H9 (cell line): ENCODE measurements at places on chromosomes 1 and 21.

DNA sequence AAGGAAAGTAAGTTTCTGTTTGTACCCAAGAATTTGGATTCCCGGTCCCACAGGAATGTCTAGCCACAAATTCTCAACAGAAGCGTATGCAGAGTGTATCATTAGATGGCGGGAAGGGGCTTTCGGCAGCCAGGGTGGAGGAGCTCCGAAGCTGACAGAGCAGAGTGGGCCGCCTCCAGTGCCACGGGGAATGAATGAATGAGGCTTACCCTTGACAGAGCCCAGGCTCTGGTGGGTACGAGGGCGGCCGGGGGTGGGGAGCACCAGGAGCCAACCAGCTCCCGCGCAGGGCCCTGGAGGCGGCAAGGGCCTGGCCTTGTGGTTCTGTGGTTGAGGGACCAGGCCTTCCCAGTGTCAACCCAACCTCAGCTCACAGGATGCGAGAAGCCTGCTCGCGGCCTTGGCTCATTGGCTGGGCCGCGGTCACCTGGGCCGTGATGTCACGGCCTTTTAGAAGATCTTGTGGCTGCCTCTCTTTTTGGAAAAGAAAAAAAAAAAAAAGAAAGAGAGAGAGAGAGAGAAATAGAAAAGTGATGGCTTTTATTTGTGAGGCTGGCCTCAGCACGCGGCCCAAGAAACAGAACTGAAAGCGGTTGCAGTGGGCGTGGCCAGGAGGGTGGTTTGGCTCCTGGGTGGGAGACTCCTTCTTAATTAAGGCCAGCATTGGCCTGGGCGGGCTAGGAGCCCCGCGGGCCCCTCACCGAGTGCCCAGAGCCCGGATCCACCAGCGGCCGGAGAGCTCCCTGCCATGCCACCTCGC lies 34.9 kb upstream of the RUNX3 start:
- DNase-seq: peak; percentile 44

GRCh38 chr1:190906206-190906725 lies 428.6 kb upstream of the BRINP3 start:
- no peak for DNase-seq

- DNase-seq: peak; percentile 75
Observed at GRCh38 chr1:229972600-229973296, 94.3 kb upstream of the GALNT2 start.

GRCh38 chr1:40075266-40075665 lies 21.8 kb downstream of the PPT1 start:
- DNase-seq: no peak

GRCh38 chr1:108712606-108713150 lies at the start of gene FNDC7:
TSS of gene FNDC7 (plus strand) at chr1:108712908. CDS start at chr1:108712934, 26 bp downstream.
- peak; percentile 85 for DNase-seq

GRCh38 chr1:87598429-87598828 lies 269.7 kb downstream of the LMO4 start:
- peak; percentile 84 for DNase-seq

GRCh38 chr21:41783476-41784180 lies 16.8 kb upstream of the RIPK4 start:
- DNase-seq: no peak

DNA sequence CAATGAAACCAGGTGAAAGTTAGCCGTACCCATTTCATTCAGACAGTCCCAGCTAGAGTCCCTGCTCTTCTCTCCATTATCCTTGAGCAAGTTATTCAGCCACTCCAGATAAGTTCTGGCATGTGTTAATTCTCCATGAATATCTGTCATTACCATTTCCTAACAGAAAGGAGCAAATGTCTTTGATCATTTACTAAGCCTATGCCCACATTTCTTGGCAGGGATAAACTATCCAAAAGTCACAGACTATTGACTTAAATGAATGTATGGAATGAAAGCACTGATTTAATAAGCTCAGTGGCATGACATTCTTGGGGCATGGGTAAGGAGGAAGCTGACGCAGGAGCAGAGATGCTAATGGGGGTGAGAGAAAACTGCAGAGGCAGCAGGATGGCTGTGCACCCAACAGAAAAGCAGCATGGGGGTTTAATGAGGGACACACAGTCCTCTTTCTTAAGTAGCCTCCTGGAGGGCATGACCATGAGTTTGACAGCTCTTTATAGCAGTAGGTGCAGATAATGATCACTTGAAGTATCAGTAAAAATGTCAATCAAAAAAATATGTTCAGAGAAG lies 17.6 kb upstream of the DHCR24 start:
- no peak for DNase-seq

- DNase-seq: no peak
Observed at GRCh38 chr1:92754719-92755050, 30.2 kb downstream of the EVI5 start.

GRCh38 chr1:167668108-167668507 lies 38.1 kb downstream of the RCSD1 start:
- DNase-seq: no peak

GRCh38 chr1:218415726-218416125 lies 70.6 kb downstream of the TGFB2 start:
- no peak for DNase-seq

- DNase-seq: no peak
Observed at GRCh38 chr21:26795412-26795805, 49.8 kb downstream of the ADAMTS1 start.

DNA sequence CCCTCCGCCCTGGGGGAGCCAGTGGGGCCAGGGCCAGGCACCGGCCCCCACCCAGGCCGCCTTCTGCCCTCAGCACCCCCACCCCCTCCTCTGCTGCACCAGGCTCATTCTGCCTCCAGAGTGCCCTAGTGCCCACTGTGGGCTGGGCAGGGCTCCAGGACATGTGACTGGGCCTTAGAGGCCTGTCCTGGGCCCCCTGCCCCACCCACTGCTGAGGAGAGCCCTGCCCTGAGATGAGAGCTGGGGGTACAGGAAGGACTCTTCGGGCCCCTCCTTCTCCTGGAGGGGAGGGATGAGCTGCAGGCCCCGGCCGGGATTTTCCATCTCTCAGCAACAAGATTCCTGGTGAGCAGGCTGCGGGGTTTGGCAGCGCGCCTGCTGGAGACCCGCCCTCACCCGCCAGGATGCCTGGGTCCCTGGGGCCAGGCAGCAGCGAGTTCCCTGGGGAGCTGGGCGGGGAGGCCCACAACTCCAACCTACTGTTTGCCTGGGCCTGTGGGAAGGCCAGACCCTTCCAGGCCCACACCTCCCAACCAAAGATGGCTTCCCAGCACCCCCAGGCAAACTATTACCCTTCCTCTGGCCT lies 14.0 kb downstream of the AHDC1 start:
- no peak for DNase-seq
